Cardiac fibroblast (primary cell): ENCODE measurements at places on chromosomes 7 and 10.

DNA sequence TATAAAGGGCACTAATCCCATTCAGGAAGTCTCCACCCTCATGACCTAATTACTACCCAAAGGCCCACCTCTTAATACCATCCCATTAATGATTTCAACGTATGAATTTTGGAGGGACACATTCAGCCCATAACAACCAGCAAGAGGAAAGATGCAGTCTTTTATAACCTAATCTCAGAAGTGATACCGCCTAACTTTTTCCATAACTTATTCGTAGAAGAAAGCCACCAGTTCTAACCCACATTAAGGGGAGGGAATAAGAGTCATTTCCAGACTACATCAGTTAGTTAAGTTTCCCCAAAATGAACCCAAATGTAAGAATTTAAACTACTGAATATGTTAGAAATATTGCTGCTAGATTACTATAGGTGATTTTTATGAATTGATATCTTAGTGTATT, 32.1 kb upstream of the LHFPL3 start:
- DNase-seq, result no peak

DNA sequence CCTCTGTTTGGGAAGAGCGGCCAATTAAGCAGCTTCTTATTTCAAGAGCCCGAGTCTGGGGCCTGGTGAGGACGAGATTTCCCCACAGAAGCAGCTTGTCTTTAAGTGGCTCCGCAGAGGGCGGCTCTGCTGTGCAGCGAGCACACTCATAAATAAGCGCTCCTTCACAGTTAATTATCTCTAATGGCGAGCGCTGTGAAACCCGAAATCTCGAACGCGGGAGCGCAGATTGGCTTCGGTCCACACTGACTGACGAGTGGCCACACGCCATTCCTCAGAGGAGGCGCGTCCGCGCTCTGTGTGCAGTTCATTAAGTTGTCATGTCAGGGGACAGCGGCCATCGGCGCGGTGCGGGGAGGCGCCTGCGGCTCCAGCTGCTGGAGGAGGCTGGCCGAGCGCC, 560.9 kb downstream of the DNAJB6 start:
- DNase-seq, result no peak

DNA sequence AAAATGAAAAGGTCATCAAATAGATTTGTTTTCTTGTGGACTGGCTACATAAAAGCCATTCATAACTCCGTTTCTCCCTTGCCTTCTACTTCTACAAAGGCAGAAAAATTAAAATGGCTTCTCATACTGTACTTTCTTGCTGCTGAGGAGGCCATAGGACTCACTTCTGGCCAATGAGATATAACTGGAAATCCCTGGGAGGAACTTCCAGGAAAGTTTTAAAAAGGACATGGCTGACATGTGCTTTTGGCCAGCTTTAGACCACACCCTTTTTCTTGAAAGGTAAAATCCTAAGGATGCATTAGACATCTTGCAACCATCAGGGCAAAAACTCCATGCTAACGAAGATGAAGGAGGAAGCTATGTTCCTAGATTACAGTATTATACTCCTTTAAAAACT, 58.5 kb downstream of the PDZD8 start:
- DNase-seq, result no peak

- DNase-seq, result no peak
Measured at GRCh38 chr7:68805159-68805558, 793.1 kb upstream of the AUTS2 start.

- peak; percentile 83 for DNase-seq
Measured at GRCh38 chr10:17213646-17214349, 12.3 kb upstream of the TRDMT1 start.

- DNase-seq, result peak; percentile 11
Measured at GRCh38 chr10:125707541-125708468, 11.7 kb upstream of the EDRF1 start.

DNA sequence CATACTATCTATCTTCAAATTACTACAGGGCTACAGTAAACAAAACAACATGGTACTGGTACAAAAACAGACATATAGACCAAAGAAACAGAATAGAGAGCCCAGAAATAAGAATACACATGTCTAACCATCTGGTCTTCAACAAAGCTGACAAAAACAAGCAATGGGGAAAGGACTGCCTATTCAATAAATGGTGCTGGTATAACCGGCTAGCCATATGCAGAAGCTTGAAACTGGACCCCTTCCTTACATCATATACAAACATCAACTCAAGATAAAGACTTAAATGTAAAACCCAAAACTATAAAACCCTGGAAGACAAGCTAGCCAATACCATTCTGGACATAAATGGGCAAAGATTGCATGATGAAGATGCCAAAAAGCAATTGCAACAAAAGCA, 1143.7 kb downstream of the DNAJB9 start:
- DNase-seq, result no peak

DNA sequence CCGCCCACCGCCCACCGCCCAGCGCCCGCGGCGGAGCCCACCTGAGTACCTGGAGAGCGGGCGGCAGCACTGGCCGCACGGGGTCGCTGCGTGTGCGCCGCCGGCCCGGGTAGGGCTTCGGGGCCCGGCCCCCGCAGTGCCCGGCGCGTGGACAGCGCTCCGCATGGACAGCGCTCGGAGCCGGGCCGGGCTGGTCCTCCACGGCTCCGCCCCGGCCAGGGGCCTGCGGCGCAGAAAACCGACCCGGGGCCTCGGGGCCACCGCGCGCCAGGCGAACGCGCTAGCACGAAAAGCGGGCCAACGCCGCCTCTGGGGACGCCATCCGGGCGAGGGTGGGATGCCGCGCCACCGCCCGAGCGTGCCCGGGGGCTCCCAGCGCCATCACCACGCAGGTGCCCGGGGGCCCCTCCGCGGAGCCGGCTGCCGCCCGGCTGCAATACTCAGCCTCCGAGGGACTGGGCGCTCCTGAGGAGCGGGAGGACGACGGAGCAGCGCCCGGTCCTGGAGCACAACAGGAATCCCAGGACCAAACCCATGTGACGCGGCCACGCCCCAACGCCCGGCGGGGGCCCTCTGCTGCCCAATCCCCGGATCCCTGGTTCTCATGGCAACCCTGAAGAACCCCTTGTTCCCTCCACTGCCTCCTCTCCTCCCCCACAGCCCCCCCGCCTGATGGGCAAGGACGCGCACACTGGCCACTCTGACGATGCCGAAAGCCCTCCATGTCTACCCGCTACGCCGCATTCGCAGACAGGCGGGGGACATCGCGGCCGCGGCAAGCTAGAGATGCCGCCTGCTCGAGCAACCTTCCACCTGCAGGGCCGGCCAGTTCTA, at the start of gene GRB10:
GRB10 (minus strand) TSS at position 522 of the 834 bp plus-strand sequence. CDS start 50,574 bp downstream, outside the sequence.
- peak; percentile 42 for DNase-seq

DNA sequence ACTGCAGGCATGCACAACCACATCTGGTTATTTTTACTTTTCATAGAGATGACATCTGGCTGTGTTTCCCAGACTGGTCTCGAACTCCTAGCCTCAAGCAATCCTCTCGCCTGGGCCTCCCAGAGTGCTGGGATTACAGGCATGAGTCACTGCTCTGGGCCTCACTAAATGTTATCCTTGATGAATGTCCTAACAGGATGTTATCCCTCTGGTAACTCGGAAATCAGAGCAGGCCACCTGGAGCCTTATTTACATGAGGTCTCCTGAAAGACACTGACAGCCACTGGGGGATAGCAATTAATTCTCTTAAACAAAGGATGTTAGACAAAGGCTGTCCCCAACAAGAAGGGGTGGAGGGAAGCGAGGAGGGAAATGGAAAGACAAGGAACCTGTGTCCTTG, 4.5 kb upstream of the ZNF438 start:
- peak; percentile 42 for DNase-seq
